Astrocyte of the cerebellum (primary cell): ENCODE measurements at places on chromosomes 2 and 18.

- DNase-seq = no peak
Measured at GRCh38 chr2:16190446-16191270, 250.3 kb downstream of the MYCN start.

GRCh38 chr2:191001032-191001431 is 12.9 kb downstream of the STAT1 start:
- no peak for DNase-seq

GRCh38 chr2:60475123-60475830 is 78.2 kb downstream of the BCL11A start:
- no peak for DNase-seq

DNA sequence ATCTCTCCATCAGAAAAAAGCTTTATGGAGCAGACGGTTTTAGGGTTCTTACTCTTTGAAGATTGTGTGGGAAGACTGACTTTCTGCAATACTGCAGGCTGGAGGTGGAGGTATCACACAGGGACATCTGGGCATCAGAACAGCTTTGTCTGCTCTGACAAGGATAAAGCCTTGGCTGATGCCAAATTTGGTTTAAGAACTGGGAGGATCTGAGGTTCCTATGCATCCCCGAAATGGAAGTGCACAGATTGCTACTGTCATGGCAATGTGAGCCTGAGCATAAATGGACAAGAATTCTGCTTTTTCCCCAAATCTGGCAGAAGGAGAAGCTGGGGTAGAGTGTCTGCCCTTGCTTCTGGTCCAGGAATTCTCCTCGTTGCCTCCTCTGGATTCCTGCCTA is 424.3 kb downstream of the SLC4A3 start:
- no peak for DNase-seq

DNA sequence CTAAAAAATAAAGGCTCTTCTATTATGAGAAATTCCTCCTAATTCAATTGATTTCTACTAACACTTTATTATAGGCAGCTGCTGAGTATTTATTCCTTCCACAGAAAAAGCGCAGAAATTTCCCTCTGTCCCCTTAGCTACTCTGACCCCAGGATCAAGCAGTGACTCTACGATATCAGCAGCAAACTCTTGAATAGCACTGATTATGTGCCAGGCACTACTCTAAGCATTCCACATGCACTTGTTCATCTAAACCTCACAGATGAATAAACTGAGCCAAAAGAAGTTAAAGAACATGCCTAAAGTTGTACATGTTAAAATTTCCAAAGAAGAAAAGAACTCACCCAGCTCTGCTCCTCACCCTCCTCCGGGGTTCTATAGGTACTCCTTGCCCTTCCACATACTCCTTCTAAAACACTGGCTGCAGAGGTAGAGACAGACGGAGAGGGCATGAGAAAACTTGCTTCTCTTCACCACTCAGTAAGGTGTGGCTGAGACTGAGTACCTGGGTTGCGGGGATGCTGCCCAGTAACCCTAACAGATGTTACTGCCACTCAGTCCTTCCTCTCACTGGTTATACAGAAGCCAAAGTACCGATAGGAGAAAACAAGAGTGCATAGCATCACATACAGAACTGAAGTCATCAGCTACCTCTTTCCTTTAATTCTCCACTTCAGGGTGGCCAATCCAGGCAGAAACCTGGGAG is 9.9 kb downstream of the C1D start:
- no peak for DNase-seq

DNA sequence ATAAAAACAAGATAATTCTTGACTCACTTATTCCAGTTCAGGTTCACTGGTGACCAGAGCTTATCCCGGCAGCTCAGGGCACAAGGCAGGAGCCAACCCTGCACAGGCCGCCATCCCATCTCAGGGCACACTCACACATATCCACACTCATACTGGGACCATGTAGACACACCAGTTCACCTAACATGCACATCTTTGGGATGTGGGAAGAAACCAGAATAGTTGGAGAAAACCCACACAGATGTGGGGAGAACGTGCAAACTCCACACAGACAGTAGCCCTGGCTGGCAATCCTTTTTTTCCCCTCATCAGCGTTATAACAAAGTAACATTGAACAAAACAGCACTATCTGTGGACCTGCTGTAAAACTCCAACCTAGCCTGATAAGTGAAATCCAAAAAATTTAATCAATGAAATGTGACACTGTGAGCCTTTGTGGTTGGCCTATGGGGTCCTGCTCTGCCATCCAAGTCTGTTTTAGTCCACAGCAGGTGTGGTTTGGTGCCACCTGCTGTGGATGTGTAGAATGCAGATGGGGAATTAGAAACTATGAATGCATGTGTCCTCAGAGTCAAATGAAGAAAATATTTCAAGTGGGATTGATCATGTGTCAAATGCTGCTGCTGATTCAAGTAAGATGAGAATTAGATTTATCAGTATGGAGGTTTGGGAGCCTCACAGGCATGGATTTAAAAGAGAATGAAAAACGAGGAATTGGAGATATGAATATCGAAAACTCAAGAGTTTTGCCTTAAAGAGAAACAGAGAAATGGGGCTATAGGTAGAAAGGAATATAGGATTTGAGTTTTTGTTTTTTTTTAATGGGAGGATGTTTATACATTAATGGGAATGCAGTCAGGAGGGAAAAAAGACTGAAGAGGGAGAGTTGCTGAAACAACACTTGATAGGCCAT is 47.0 kb downstream of the UGP2 start:
- peak; percentile 31 for DNase-seq
